LHCN-M2 (cell line): ENCODE measurements at places on chromosomes 13 and 19.

GRCh38 chr19:51994048-51994644, 7.5 kb upstream of the ZNF350 start:
- DNase-seq: no peak

DNA sequence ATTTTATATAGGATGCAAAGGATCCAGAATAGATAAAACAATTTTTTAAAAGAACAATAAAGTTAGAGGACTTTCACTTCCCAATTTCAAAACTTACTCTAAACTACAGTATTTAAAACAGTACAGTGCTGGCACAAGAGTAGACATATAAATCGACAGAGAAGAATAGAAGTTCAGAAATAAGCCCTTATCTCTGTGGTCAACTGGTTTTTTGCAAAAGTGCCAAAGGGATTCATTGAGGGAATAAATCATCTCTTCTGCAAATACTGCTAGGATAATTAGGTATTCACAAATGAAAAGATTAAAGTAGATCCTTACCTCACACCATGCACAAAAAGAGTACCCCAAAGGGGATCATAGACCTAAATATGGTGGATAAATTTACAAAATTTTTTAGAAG, 431.0 kb upstream of the HTR2A start:
- no peak for DNase-seq

GRCh38 chr13:30371649-30372265, 50.5 kb upstream of the UBE2L5 start:
- peak; percentile 30 for DNase-seq

DNA sequence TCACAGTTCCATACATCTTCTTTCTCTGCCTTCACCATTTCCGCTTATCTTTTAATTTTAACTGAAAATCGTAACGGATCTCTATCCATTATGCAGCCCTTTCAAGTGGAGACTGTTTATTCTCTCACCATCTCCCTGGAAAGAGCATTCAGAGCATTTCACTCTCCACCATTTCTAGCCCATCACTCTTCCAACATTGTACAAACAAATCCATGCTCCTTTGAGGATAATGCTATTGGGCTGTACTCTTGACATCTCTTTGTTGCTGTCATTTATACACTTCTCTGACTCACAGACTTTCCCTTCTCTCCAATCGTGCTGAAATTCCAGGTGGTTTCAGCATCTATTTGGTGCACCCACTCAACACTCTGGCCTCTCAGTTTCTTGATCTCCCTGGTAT, 71.4 kb downstream of the NAA16 start:
- DNase-seq: no peak

GRCh38 chr19:54206030-54206830, 5.6 kb downstream of the RPS9 start:
- no peak for DNase-seq

DNA sequence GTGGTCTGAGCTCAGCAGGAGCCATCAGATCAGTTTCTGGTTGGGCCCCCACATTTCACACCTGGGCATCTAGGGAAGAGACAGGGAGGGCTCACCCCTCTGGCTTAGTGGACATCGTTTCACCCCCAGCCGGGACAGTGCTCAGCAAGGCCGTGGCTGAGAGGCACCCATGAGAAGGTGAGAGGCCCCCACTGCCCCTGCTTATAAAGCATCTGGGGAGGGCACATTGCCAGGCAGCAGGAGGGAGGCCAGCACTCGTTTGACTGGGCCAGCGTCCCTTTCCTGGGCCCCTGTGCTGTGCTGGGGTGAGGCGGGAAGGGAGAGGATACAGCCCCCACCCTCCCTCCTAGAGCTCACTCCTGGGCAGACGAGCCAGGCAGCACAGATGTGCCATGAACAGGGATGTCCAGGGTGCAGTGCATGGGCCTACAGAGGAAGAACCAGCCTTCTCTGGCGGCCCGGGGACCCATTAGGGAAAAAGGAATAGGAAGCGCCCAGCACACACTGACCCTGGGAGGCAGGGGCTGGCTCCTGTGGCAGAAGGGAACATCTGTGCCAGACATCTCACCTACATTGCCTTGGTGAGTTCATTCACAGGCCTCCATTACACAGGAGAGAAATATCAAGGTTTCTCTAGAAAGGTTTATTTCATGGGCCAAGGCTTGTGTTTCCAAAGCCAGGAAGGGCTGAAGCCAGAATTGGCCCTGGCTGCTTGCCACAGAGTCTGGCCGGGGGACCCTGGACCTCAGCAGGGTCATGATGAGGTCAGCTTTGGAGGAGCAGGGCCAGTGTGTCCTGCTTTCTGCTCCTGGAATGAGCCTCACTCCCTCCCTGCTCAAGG, 7.7 kb downstream of the AP1M1 start:
- no peak for DNase-seq

- DNase-seq: no peak
Observed at GRCh38 chr19:18514800-18515682, 6.8 kb downstream of the ELL start.

DNA sequence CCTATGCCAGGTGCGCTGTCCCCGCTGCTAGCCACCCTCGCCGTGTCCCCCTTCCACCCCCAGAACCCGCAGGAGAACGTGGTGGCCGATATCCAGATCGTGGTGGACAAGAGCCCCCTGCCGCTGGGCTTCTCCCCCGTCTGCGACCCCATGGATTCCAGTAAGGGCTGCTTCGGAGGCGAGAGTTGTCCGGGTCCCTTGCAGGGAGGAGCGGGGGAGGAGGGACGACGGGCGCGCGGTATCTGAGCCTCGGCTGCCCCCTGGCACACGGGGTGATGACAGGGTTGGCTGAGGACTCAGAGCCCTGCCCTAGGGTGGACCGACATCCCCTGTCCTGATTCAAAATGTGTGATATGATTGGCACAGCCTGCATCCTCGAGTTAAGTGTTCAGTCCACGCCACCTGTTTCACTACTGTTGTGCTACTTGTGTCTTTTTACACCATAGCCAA, 653 bp downstream of the MVB12A start:
- no peak for DNase-seq

- no peak for DNase-seq
Observed at GRCh38 chr19:16113727-16114126, 2.0 kb downstream of the RAB8A start.

DNA sequence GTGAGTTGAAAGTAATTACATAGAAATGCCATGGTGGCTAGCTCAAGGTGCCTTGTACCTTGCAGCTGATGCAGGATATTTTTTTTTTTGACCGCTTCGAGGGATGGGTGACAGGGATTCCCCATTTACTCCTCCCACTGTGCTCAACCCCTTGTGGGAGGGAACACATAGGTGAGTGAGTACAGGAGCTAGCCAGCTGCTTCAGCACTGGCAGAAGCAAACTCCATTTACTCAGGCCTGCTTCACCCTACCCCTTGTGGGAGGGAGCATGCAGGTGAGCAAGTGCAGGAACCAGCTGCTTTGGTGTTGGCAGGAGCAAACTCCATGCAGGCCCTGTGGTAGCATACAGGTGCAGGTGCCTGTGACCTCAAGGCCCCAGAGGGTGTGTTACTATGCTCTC, 330.1 kb downstream of the TDRD3 start:
- DNase-seq: no peak

DNA sequence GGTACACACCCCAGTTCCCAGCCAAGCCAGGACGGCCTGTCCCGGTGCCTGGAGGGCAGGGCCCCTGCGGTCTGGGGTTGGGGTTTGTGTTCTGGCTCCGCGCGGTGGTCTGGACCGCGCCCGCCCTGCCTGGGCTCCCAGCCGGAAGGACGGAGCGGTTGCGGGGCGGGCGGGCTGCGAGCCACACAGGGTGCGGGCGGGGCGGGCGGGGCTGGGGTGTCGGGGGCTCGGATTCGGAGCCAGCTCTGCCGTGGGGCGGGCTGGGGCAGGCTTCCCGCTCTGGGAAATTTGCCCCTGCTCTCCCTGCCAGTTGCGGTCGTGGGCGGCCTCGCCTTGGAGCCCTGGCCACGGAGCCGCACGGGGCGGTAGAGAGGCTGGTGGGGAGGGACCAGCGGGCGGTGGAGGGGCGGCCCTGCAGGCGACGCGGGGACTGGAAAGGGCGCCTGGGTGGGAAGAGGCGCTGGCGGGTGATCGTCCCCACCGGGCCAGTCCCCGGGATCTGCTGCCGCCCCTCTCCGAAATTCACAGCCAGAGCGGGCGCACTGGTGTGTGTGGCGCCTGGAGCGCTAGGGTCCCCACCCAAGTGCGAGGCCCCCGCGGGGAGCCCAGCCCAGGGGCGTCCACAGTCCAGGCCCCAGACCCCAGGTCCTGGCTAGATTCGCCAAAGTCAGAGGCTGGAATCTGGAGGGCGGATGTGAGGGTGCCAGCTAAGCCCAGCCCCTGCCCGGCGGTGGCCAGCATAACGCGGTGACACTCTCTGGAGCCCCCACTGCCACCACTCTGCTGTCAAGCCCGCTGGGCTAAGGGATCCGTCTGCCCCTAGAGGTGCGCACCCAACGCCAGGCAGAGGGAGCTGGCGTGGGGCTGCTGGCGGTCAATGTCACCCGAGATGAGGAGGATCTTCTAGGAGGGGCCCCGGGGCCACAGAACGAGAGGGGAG, 11.0 kb upstream of the ZNF492 start:
- DNase-seq: no peak

DNA sequence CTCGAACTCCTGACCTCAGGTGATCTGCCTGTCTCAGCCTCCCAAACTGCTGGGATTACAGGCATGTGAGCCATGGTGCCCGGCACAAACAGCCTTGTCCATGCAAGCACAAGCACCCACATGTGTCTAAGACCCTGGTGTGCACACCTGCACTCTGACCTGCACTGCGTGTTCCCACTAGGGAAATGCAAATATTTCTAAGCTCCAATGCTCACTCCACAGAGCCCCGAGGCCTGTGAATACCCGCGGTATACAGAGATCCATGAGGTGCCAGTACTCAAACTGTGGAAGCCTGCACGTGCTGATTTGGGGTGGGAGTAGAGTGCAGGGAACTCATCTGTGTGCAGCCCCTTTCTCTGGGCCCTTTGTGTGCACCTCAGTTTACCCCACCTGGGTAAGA, 14.7 kb downstream of the GADD45B start:
- no peak for DNase-seq

- peak; percentile 51 for DNase-seq
Observed at GRCh38 chr13:43273362-43273761, 250.0 kb downstream of the DNAJC15 start.

GRCh38 chr13:45120967-45121831, 889 bp downstream of the GTF2F2 start:
- peak; percentile 52 for DNase-seq

DNA sequence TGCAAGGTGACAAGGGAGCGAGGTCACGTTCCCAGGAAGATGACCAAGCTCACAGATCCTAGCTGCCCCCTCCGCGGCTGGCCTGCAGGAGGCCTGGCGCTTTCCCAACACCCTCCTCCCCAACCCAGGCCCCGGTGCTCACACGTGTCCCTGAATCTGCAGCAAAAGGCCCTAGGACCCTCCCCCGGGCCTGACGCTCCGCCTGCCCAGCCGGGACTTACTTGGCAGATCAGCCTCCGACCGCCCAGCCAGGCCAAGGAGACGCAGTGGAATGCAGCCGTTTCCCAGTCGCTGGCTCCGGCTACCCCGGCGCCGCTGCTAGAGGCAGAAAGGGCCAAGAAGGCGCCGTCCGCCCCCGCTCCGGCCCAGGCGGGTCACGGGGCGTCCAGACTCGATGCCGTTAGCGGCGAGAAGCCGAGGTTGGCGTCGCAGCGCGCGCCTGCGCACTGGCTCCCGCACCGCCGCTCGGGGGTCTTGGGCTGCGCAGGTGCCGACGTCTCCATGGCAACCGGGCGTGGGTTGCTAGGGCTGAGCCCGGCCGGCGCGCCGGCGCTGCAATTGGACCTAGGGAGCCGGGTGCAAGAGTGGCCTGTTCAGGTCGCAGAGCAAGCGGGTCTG, at the start of gene PNMA8A:
Gene PNMA8A, minus strand, starts transcription at position 448 of the 618 bp plus-strand sequence. CDS start 528 bp downstream, outside the sequence.
- DNase-seq: peak; percentile 82

DNA sequence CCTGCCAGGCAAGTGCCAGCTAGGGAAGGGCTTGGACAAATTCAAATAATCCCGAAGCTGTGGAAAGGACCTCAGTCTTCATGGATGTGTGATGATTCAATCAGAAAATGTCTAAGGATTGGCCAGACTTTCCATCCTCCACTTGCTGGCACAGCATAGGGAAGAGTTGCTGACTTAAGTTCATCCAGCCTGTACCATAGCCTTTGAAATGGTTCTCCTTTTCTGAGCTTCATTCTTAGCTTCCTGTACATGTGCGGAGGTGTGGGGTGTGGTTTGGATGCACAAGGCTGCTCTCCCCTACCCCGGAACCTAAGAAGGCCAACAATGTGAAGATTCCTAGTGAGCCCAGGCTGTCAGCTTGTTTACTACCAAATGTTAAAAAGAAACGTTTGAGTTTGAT, 959 bp upstream of the IGFL3 start:
- no peak for DNase-seq

DNA sequence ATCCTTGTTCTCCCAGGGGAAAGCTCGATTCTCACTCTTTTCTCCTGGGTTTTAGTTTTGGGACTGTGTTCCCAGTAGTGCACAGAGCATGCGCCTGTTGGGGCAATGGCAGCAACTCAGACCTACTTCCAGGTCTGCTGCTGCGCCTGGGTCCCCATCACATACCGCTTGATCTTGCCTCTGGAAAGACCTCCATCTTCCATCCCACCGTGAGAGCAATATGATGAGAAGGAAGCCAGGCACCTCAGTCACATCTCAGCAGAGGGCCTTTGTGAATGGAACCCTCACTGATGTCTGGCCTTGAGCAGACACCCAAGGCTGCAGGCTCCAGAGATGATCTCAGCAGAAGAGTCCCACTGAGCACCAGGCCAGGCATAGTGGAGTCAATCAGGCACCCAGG, 176.8 kb upstream of the ZNF507 start:
- no peak for DNase-seq

GRCh38 chr19:43936188-43936587, 1.1 kb upstream of the ZNF45 start:
- no peak for DNase-seq

DNA sequence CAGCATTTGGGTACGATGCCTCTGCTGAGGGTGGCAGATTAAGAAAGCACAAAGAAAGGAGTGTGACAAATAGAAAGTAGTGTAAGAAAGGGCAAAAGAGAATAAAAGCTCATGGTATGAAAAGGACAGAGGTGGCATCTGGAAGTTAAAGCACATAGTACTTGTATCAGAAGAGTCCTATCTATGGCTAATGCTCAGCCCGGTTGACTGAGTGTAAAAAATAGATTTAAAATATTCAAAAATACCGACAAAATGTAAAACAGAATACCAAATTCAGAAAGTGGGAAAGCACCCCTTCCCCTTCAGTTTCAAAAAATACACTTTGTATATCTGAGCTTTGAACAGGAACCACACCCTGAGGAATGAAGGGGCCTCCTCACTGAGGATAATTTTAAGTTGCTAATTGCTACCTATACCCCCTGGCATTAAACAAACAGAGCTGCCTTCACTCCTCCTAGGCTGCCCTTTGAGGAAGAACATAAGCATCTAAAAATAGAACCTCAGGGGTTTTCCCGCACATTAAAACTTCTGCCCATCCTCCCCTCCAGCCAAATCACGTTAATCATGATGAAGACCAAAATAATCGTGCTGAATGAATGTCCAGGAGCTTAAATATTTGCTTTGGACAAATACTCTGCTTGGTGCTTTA, 43.3 kb downstream of the DLEU7 start:
- no peak for DNase-seq

- DNase-seq: no peak
Observed at GRCh38 chr13:51808811-51809210, 4.8 kb upstream of the DHRS12 start.

DNA sequence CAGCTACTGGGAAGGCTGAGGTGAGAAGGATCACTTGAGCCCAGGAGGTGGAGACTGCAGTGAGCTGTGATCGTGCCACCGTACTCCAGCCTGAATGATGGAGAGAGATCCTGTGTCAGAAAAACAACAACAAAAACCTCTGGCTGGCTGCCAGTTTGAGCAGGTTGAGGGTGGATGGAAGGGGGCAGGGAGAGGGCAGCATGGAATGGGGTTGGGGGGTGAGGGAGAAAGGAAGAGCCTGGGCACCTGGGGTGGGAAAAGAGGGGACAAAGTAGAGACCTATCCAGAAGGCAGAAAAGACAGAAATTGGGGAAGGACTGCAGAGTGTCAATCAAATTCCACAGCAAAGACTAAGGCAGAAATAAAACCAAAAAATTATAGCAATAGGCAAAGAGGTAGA, 4.7 kb downstream of the SLC1A5 start:
- no peak for DNase-seq
